ENCODE measurements at places on chromosomes 1 and 21.

GRCh38 chr1:39745016-39745670 lies 6.5 kb downstream of the PPIE start:
- DNase-seq = no peak

DNA sequence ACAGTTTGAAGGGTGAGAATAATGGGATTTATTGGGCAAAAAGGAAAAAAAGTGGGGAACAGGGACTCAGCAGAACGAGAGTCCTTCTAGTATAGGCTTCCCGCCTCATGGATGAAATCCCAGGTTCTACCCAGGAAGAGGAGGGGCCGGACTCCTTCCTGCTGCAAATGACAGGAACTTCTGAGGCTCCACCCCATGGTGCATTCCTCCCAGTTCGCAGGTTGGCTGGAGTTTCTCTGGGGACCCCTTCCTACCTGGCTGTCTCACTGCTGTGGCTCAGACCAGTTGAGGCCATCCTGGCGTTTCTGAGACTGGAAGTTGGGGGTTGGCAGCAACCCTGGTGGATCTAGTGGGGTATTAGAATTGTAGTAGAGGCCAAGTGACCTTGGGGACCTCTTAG lies 27.5 kb downstream of the CNIH3 start:
- DNase-seq = no peak

GRCh38 chr1:118786454-118787155 lies 201.5 kb downstream of the TBX15 start:
- no peak for DNase-seq

DNA sequence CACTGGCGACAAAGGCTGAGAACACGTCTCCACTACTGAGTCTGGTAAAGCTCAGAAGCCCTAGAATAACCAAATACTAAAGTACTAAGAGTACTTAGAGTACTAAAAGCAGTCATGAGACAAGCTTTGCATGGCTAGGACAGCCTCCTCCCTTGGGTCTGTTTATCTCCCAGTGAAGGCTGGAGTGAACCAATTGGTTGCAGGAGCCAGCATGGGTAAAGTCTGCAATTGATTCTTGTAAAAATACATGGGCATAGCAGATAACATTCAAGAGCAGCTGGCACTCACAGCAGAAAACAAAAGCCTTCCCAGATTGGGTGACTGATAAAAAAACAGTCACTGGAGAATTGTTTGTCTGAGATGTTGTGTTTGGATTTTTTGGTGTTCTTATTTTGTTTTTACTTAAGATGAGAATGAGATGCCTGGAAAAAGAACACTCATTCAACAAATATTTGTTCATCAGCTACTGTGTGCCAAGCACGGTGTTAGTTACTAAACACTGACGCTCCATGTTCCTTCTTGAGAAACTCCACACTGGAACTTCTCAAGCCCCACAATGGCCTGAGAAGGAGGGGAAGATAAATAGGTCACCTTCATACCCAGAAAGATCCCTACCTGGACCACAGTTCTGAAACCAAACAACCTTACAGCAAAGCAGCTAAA lies 3.7 kb downstream of the IRF6 start:
- DNase-seq = no peak

- DNase-seq = peak; percentile 78
Observed at GRCh38 chr1:29120947-29121485, 2.7 kb downstream of the TMEM200B start.
